Activated naive CD8-positive, alpha-beta T cell treated with anti-CD3 and anti-CD28 coated beads, Interleukin-2, amount 50 U/mL, for 16 hours (primary cell): ENCODE measurements at places on chromosomes 4 and X.

DNA sequence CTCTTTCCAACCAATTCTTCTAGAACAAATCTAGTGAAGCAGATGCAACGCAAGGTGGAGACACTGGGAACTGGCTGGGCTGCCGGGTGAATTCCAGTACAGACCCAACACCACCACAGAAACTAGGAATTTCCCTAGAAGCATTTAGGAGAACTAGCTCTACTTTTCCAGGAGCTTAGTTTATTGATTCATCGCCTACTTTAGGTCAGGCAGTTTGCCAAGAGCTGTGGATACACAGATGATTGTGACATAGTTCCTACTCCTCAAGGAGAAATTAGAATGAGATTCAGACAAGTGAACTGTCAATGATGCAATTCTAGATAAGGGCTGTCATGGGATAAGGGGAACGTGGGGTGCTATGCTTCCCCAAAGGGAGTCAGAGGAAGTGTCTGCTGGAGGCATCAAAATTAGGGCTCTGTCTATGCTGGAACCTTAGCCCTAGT lies 350.0 kb downstream of the CAMK2D start:
- no peak for DNase-seq

DNA sequence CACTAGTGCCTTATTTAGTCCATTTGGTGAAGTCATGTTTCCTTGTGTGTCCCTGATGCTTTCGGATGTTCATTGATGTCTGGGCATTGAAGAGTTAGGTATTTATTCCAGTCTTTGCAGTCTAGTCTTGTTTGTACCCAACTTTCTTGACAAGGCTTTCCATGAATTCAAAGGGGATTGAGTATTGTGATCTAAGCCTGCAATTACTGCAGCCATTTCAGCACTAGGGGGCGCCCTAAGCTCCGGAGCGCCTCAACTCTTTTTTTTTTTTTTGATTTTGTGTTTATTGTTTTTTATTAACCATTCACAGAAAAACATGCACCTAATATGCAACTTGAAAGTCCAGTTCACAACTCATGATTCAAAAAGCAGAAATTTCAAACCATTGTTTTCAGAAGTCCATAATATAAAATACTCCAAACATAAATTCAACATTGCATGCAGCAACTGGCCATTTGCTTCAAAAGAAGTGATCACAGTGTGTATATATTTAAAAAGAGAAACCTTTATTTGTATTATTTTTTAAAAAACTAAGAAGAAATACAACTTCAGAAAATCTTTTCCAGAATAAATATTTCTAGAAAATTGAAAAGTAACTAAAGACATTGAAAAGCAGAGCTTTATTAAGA lies 59.2 kb downstream of the PTPN13 start:
- DNase-seq = no peak

GRCh38 chr4:82639971-82640370 lies 78.2 kb upstream of the TMEM150C start:
- no peak for DNase-seq

DNA sequence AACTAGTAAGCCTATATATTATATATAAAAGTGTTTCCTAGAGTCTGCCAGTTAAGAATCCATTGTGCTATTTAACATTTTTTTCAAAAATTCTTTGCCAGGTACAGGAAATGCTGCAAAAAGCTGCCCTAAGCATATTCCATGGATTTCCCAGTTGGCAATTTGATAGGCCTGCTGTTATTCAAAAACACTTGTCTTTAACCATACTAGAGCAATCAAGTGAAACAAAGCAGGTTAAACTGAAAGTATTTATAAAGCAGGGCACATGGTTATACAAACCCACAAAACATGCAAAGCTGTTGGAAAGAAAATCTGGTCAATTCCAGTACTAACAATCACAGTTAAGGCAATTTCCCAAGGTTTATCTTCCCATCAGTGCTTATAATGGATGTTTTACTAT lies 159.9 kb downstream of the UNC5C start:
- no peak for DNase-seq

- no peak for DNase-seq
These were observed 6.5 kb downstream of the FATE1 start for GRCh38 chrX:151722241-151722846.
